Ureter (tissue), 1 donor: ENCODE measurements at places on chromosomes 3 and 15. TPM values are rescaled to one million over a fixed set of nuclear protein-coding genes. Genes with fewer than 3 reads are reported as not detected.

GRCh38 chr3:38578551-38578950 lies 70.9 kb downstream of the SCN5A start:
- peak; percentile 20 for DNase-seq

DNA sequence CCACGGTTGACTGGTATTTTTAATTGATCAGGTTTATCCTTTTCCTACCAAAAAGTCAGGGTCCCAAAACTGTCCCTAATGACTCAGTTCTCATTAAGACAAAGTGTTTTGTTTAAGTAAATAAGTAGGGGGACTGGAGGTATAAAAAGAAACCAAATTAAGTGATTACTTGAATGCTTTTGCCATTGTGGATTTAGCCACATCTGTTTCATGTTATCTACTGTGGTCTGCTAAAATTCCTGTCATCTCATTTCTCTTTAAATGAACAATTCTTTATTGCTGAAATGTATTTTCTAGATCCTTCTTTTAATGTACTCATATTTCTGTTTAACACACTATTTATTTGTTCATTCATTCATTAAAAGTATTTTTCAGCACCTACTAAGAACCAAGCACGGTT lies 625.9 kb upstream of the ADAMTS9 start:
- DNase-seq, result no peak

Gene GPR27
- total RNA-seq, result 16.3 TPM

DNA sequence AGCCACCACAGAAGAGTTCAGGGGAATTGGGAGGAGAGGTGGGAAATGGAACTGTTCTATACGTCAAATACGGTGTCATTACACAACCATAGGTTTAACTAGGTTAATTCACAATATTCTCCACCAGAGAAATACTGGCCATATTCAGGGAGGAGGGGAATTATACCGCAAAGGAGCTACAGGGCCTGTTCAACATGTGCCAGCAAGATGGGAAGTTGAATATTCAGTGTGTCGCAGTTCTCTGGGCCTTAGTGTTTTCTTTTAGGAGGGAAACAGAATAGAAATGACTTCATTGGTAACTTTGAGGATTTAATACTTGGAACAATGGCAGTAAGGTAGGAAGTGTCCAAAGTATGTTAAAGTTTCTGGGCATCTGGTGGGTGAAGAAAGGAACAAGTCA lies 18.0 kb upstream of the FBXW12 start:
- DNase-seq, result no peak

DNA sequence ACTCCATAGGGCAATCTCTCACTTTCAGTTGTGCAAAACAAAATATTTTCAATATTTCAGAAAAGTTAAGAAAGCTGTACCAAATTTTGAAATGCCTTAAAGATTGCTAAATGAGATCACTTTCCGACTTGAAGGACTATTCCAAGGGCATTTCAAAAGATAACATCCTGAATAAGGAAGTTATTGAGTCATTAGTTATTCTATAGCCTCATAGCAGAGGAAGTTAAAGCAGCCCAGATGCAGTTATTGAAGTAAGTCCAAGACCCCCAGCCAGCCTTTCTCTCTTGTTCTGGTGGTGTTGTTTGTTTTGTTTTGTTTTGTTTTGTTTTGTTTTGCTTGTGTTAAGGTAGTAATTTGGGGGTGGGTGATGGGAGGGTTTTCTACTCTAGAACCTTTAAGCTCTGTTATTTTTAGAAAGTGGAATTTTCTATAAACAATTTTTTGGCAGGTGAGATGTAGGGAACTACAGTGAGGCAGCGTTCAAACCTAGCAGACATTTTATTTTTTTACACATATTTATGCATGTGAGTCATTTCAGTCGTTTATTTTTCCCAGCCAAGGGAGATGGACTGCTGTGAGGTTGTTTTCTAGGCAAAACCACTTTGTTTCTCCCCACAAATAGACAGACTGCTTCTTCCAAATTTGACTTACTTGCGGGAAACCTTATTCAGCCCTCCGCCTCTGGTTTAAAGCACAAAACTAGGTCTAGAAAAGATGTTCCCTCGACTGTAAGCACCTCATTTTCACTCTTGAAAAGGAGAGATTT lies 216.3 kb upstream of the ARPP21 start:
- no peak for DNase-seq

Gene GABRR3
- 0.10 TPM for total RNA-seq

GRCh38 chr15:78129751-78130287 lies 1.4 kb downstream of the CIB2 start:
- DNase-seq, result no peak

DNA sequence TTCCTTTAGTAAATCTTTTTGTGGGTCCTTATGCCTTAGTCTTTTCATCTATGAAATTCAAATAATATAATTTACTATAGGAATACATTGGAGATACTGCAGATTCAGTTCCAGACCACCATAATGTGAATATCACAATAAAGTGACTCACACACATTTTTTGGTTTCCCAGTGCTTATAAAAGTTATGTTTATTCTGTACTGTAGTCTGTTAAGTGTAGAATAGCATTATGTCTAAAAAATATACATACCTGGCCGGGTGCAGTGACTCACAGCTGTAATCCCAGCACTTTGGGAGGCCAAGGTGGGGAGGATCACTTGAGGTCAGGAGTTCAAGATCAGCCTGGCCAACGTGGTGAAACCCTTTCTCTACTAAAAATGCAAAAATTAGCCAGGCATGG lies 53.9 kb upstream of the PAQR5 start:
- no peak for DNase-seq

Gene UROC1
- total RNA-seq, result not detected

Gene TTLL13
- 0.36 TPM for total RNA-seq

Gene TICRR
- total RNA-seq, result 0.47 TPM

Gene LEKR1
- total RNA-seq, result 3.5 TPM

- no peak for DNase-seq
Observed at GRCh38 chr3:127535901-127536829, 54.4 kb downstream of the TPRA1 start.

DNA sequence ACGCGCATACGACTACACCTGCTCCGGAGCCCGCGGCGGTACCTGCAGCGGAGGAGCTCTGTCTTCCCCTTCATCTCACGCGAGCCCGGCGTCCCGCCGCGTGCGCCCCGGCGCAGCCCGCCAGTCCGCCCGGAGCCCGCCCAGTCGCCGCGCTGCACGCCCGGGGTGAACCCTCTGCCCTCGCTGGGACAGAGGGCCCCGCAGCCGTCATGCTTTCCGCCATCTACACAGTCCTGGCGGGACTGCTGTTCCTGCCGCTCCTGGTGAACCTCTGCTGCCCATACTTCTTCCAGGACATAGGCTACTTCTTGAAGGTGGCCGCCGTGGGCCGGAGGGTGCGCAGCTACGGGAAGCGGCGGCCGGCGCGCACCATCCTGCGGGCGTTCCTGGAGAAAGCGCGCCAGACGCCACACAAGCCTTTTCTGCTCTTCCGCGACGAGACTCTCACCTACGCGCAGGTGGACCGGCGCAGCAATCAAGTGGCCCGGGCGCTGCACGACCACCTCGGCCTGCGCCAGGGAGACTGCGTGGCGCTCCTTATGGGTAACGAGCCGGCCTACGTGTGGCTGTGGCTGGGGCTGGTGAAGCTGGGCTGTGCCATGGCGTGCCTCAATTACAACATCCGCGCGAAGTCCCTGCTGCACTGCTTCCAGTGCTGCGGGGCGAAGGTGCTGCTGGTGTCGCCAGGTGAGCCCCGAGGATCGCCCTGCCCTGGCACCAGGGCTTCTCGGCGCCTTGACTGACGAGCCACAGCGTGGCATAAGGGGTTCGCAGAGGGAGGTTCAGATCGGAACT lies 420 bp downstream of the SLC27A2 start:
- DNase-seq, result peak; percentile 47

Gene GOLGA6B
- 0.36 TPM for total RNA-seq

- DNase-seq, result no peak
Observed at GRCh38 chr15:56798639-56799038, 65.3 kb upstream of the ZNF280D start.

DNA sequence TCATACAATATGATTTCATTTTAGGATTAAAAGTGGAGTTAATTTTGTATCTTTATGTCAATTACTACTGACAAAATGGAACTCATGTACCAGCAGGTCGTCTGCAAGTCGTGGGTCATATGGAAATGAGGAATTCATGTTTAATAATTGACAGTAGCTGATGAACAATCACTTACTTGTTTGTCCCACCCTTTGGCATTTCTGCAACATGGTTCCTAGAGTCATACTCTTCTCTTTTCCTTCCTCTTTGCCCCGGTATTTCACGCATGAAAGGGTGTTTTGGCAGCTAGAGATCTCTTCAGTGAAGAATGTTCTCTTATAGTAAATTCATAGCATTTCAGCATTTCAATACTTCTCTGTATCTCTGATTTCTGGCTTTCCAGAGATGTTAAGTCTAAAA lies 133.3 kb upstream of the SLC24A5 start:
- no peak for DNase-seq

GRCh38 chr15:87609474-87609873 lies 647.1 kb downstream of the NTRK3 start:
- no peak for DNase-seq

DNA sequence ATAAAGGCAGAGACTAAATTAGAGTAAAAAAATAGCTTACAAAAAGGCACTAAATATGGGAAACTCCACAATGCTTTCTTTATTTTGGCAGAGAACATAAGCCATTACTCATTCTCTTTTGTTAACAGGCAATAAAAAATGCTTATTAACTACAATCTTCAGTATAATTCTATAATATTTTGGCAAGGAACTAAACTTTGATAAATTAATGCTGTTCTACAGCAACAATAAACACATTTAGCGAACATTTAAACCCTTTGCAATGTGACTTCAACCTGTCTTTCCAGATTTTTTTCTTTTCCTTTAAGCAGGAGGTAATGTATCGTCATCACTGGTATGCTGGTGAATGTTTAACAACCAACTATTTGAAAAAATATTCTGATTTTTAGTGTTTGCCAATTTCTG lies 42.2 kb upstream of the POU1F1 start:
- DNase-seq, result no peak

DNA sequence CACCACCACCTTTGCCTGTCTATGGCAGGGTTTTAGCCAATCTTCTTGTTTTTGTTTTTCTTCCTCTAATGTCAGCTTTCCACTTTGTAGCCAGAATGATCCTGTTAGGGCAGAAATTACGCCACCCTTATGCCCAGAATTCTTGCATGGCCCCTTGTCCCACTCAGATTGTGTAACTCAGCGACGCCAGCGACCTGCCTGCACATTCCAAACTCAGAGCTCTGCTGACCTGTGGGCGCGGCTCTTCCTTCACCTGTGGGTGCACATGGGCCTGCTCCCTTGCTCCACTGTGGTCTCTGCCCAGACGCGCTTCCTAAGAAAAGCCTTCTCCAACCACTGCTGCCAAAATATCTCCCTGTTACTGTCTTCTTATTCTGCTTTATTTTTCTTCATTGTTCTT lies 45.0 kb downstream of the MED12L start:
- peak; percentile 72 for DNase-seq

DNA sequence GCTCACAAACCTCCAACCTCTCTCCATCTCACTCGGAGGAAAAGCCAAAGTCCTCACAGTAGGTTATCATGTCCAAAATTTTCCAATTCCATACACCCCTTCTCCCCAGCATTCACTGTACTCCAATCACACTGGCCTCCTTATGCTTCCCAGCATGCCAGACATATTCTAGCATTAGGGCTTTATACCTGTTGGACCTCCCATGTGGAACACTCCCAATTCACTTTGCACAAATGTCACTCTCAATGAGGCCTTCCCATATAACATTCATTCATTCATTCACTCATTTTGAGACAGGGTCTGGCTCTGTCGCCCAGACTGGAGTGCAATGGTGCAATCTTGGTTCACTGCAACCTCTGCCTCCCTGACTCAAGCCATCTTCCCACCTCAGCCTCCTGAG lies 19.9 kb downstream of the SCAPER start:
- no peak for DNase-seq

Gene CHL1
- total RNA-seq, result 5.5 TPM

DNA sequence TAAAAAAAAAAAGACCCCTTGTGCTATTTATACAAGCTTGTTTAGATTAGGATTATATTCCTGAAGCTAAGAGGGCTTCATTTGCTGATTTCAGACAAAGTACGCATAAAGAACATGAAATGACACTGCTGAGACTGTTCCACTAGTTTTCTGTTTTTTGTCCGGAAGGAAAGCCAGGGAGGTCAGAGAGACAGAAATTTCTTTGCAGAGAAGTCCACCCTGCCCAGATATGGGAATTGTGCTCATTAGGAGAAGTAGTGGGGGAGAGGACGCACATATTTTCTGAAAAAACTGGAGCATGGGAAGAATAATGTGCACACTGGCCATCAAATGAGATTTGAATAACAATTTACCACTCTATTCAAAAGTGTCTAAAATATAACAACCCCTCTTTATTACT lies 220.9 kb upstream of the ICE2 start:
- DNase-seq, result no peak

- no peak for DNase-seq
Observed at GRCh38 chr3:179943117-179943880, 93.4 kb downstream of the PEX5L start.

Gene ACAD11
- 23.5 TPM for total RNA-seq

Gene TLR9
- 0.26 TPM for total RNA-seq

DNA sequence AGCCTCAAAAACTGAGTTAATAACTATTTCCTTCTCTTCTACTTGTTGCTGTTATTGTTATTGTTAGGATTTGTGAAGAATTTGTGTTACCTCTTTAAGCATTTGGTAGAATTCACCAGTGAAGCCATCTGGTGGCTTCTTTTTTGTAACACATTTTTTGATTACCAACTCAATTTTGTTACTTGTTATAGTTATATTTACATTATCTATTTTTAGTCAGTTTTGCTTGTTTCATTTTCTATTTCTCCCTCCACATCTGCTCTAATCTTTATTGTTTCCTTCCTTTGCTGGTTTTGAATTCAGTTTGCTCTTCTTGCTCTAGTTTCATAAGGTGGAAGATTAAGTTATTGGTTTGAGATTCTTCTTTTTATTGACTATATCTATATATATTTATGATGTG lies 3.7 kb upstream of the SLC9C1 start:
- DNase-seq, result no peak

Gene ATP10A
- total RNA-seq, result 10.6 TPM

GRCh38 chr3:49563040-49563578 lies 8.8 kb downstream of the BSN start:
- no peak for DNase-seq

Gene SUCNR1
- total RNA-seq, result 0.34 TPM

DNA sequence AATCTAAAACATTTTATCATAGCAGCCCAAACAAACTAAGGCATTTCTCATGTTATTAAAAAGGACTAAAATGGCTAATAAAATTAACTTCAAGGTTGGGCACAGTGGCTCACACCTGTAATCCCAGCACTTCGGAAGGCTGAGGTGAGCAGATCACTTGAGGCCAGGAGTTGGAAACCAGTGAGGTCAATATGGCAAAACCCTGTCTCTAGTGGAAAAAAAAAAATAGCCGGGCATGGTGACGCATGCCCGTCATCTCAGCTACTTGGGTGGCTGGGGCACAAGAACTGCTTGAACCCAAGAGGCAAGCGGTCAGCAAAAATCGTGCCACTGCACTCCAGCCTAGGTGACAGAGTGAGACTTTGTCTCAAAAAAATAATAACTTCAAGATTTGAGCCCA lies 110.2 kb downstream of the NR2E3 start:
- DNase-seq, result no peak
